ENCODE measurements at places on chromosomes 2 and 18. TPM values are rescaled to one million over a fixed set of nuclear protein-coding genes. Genes with fewer than 3 reads are reported as not detected.

Gene APOB
- polyA plus RNA-seq, result 0.08 TPM

Gene MPHOSPH10
- 44.9 TPM for polyA plus RNA-seq

Gene SLC9A4
- polyA plus RNA-seq, result not detected

Gene PSMA8
- 0.24 TPM for polyA plus RNA-seq

Gene GKN2
- polyA plus RNA-seq, result not detected

Gene ESPNL
- not detected for polyA plus RNA-seq

Gene PDCL3
- polyA plus RNA-seq, result 51.3 TPM

Gene CYTIP
- 2.5 TPM for polyA plus RNA-seq

Gene ASPRV1
- 2.8 TPM for polyA plus RNA-seq

Gene ATG16L1
- polyA plus RNA-seq, result 12.9 TPM

Gene HOXD3
- polyA plus RNA-seq, result 15.9 TPM

Gene MAB21L4
- not detected for polyA plus RNA-seq

Gene AKAIN1
- 0.61 TPM for polyA plus RNA-seq

Gene FAM124B
- polyA plus RNA-seq, result 0.40 TPM

Gene ATP6V1B1
- 1.9 TPM for polyA plus RNA-seq

Gene CPO
- polyA plus RNA-seq, result 5.7 TPM

Gene TMEM17
- 7.2 TPM for polyA plus RNA-seq

Gene RGPD5
- polyA plus RNA-seq, result 8.8 TPM

Gene IL18RAP
- polyA plus RNA-seq, result 0.26 TPM

Gene TOGARAM2
- 0.16 TPM for polyA plus RNA-seq

Data from adrenal gland (tissue), 19 donors.